ENCODE measurements at places on chromosomes 13 and 19.

GRCh38 chr13:97873398-97873797, 80.1 kb upstream of the IPO5 start:
- DNase-seq: no peak

- DNase-seq: no peak
Observed at GRCh38 chr19:54459282-54460229, 4.0 kb downstream of the LENG9 start.

- DNase-seq: no peak
Observed at GRCh38 chr19:1873524-1874473, 10.4 kb upstream of the KLF16 start.

GRCh38 chr13:68993154-68993553, 1114.5 kb upstream of the ATXN8OS start:
- DNase-seq: no peak

DNA sequence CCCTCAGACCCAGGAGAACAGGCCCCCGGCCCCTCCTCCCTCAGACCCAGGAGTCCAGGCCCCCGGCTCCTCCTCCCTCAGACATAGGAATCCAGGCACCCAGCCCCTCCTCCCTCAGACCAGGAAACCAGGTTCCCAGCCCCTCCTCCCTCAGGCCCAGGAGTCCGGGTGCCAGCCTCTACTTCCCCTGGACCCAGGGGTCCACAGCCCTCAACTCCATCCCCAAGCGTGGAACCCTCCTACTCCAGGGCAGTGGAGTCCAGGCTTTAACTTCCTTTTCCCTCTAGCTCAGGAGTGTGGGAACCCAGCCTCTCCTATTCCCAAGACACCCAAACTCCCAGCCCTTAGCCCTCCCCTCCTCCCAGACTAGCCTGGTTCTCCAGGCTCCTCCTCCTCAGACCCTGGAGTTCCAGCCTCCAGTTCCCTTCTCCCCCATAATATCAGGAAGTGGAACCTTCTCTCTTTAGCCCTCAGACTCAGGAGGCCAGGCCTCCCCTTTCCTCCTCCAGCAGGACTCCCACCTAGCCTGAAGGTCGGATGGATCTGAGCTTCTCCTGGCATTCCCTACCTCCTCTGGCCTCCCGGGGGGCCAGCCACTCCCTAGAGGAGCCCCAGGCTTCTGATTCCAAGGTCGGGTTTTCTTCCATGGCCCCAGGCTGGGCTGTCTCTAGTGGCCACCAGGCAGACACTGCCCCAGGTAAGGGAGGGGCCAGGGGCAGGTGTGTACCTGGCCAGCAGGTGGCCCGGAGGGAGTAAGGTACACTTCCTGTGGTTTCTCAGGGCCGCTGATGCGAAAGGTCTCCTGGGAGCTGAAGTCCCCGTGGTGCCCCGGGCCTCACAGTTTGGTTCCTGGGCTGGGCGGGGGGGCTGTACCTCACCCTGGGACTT, at the start of gene TMC4:
Gene TMC4 (minus strand): TSS at position 690 of the 888 bp plus-strand sequence. CDS start 43 bp downstream, at position 647.
- DNase-seq: no peak

- no peak for DNase-seq
Observed at GRCh38 chr19:51810223-51810622, 15.3 kb downstream of the FPR3 start.

GRCh38 chr19:3193256-3194105, 7.8 kb downstream of the NCLN start:
- no peak for DNase-seq

GRCh38 chr13:21053231-21053630, 8.2 kb downstream of the LATS2 start:
- DNase-seq: no peak

DNA sequence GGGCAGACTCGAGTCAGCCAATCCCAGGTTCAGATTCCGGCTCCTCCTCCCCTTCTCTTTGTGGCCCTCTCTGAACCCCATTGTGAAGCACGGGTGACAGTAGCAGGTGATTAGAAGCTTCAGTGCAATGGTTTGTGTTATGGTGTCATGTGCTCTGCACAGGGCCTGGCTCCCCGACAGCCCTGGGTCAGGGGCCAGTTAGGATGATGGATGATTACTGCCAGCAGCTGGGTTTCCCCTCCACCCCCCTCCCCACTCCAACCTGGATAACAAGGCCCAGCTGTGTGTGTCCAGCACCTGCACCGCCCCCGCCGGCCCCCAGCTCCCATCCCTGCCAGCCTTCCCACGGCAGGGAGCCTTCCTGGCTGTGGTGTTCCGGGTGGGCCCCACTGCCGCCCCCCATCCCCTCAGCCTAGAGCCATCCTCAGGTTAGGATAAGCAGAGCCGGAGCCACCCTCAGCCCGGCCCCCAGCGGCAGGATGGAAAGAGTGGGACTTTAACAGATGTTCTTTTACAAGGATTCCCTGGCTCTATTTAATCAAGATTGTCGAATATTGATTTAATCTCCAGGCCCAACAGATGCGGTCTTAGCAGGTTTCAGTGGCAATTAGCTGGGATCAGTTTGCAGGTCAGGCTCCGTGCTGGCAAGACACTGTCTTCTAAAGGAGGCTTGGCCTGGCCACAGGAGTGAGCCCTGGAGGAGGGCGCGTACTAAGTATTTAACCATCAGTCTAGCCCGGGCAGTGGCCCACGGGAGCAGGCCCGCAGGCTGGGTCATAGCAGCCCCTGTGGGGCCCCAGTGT, 156.2 kb downstream of the SIPA1L3 start:
- DNase-seq: no peak

GRCh38 chr19:58559275-58560006, 1.0 kb upstream of the UBE2M start:
- no peak for DNase-seq

- no peak for DNase-seq
Observed at GRCh38 chr13:114152285-114152645, 19.8 kb upstream of the RASA3 start.

DNA sequence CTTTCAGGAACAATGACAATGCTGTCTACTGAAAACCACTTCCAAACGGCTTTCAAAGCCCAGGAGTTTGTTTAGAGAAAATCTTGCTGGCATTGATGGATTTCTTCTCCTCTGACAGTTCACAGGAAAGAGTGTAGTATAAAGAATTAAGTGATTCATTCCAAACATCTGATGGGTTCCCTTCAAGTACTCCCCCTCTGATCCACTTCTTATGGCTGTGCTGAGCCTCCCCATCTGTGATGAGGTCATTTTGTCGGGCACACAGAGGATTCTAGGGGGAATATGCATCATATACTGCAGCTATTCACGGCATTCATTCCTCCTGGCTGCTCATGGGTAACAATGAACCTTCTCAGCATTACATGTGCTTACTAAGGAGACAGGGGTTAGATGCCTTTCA, 107.9 kb downstream of the RGCC start:
- no peak for DNase-seq

DNA sequence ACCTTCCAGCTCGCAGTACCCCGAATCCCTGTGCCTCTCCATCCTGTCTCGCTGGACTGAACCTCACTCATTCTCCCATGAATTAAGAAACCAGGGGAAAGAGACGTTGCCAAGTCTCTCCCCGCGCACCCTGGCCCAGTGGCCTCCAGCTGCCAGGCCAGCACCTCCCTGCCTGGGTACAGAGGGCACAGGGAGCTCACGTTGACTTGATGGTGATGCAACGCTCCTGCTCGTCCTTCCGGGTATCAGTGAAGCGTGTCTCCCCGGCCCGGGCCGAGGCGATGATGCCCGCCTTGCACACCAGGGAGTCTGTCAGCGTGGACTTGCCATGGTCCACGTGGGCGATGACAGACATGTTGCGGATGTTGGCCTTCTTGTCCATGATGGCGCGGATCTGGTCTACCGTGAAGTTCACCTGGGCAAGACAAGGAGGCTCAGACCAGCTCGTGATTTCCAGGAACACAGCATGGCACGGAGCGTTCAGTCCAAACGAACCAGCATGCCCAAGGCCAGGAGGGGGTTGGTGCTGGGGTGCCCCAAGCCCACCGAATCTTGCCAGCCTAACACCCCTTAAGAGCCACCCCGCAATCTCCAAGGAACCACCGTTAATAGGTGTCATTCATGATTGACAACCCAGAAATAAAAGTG, 1.2 kb downstream of the EEF2 start:
- no peak for DNase-seq

DNA sequence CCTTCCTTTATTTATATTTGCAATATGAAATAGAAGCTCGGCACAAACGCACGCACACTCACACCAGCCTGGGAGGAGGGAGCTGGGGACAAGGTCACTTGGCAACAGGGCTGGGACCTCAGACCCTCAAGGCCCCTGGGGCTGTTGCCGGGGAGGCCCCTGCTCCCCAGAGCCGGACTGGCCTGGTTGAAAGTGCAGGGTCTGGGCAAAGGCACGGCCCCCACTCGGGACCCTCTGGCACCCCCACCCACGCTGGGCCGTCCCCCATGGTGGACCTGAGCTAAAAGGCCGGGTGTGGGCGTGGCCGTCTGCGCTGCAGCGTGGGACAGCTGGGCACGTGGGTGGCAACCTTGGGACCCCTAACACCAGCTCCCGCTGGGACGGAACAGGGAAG, 1.2 kb upstream of the TMEM86B start:
- DNase-seq: no peak

- DNase-seq: no peak
Observed at GRCh38 chr19:32416749-32417456, 11.3 kb downstream of the DPY19L3 start.

DNA sequence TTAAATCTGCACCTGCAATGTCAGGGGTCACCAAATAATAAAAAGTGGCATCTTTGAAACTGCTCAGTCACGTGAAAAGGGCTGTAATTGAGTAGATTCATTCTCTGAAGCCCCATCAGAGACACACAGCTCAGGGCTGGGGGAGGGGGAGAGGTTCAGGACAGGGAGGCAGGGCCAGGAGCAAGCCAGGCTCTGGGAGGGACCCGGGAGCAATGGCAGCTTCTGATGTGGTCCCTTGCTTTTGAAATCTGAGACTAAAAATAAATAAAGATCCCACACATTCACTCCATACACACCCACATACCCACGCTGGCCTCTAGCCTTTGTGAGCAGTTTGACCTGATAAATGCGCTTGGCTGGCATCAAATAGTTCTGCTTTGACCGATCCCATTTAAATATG, 32.8 kb downstream of the GSX1 start:
- DNase-seq: no peak

DNA sequence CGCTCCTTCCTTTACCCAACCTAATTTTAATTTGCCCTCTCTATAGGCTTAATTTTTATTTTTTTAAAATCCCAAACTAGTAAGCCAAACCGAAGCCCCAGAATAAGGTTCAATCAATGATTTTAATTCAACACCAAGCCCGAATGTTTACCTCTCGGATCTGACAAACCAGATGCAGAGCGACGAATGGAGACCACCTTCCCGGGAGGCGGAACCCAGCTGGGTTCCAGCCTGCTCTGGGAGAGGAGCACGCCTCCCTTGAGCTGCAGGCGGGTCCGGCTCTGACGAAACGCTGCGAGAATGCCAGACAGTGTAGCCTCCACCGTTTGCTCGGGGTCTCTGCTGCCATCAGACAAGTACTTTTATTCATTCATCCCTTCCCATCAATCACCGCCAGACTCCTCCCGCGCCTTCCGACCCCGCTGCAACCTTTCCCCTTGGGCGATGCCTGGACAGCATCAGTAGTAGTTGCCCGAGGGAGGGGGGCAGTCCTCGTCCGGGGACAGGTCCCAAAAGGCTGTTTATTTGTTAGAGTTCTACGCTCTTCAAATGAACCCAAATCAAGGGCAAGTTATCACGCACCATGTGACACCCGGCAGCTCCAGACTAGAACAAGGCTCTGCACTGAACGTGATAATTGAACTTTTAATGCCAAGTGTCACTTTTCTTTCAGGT, 752 bp upstream of the EDNRB start:
- no peak for DNase-seq

DNA sequence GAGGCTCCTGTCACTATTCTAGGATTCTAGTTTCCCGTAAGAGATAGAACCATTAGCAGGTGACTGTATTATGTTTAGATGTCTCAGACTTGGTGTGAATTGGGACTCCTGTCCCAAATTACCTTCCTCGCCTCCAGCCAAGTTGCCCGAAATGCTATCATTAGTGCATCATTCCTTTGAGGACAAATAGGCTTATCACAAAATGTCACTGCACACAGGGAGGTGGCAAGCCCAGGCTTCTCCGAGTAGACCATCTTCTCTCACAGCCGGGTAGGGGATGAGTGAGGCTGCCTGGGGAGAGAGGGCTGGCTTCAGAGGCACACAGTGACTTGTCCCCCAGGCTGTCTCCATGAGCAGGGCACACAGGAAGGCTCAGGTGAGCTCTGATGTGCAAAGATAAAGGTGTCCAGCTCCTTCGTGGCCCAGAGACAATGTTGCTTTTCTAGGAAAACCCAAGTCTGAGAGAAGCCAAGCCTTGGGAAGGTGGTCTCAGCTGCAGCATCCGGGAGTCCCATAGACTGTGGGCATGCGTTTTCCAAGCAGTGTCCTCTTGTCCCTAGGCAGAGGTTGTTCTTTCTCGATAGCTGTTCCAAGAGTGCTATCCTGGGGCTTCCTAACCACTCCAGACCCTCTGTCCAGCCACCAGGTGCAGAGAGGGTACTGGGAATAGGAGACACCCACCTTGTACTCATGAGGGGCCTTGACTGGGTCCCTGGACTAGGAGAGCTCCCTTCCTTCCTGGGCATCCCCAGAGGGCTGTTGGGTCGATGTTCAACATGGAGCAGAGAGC, 163.1 kb upstream of the TSHZ3 start:
- DNase-seq: no peak

- DNase-seq: no peak
Observed at GRCh38 chr13:47503475-47503874, 497.6 kb downstream of the SUCLA2 start.

DNA sequence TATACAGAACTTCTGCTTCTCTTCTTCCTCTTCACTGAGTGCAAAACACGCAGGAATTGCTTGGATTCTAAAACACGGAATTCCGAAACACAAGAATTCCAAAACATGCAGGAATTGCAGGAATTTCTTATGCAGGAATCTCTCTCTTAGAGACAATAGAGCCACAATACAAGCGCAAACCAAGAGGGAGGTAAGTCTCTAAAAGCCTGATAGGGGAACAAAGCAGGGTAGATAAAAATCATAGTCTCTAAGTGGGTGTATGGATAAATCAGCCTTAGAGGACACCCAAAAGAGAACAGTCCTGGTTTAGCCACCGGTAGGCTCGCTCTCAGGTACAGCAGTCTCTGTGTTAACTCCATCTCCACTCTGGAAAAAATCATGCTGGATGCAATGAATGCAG, 112.9 kb downstream of the LHFPL6 start:
- DNase-seq: no peak

GRCh38 chr13:44128552-44129001, 245.0 kb upstream of the SERP2 start:
- DNase-seq: no peak

GRCh38 chr13:40568246-40569023, 98.0 kb downstream of the FOXO1 start:
- no peak for DNase-seq

DNA sequence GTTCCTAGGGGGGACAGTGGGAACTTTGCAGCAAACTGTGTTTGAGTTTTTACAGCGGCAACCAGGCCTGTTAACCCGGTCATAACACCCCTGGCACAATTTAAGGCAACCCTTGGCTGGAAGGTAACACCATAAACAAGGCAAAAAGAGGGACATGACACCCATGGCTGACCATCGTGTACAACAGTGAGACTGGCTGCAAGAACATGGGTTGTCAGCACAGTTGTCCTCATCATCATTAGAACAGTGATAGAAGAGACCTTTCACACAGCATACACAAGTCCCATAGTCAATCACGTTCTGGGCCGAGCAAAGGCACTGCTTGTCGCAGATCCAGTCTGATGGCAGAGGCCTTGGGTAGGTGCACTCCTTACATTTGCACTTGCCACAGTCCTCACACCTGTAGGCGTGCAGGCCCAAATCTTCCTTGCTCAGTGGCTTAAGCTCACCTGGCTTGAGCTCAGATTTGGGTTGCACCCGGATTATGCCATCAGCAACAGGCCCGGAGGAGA, 4.1 kb downstream of the SPRY2 start:
- no peak for DNase-seq

- DNase-seq: no peak
Observed at GRCh38 chr13:113397608-113398425, 33.9 kb upstream of the GRTP1 start.

- DNase-seq: no peak
Observed at GRCh38 chr13:37187105-37187504, 81.6 kb upstream of the CSNK1A1L start.
